HuH-7 (cell line): ENCODE measurements at places on chromosomes 11 and 22.

DNA sequence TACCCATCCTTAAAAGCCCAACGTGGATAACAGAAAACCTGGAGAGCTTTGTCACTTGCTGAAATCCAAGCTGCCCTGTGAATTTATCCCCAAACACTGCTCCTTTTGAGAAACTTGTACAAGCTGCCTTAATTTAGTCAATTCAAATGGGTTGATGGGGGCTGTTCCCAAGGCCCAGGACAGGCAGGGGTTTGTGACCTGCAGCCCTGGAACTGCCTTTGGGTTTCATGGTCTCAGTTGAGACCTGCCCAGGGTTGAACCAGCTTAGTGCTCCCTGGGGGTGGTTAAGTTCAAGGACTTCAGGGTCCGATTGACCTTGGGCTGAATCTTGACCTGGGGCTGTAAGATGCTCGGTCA, 112.1 kb upstream of the OR4B1 start:
- DNase-seq = no peak

- no peak for DNase-seq
Measured at GRCh38 chr11:70580036-70580805, 181.9 kb downstream of the CTTN start.

GRCh38 chr11:94664346-94664745, 97.2 kb downstream of the PIWIL4 start:
- no peak for DNase-seq

GRCh38 chr11:119491753-119492510, 69.0 kb upstream of the THY1 start:
- DNase-seq = no peak

DNA sequence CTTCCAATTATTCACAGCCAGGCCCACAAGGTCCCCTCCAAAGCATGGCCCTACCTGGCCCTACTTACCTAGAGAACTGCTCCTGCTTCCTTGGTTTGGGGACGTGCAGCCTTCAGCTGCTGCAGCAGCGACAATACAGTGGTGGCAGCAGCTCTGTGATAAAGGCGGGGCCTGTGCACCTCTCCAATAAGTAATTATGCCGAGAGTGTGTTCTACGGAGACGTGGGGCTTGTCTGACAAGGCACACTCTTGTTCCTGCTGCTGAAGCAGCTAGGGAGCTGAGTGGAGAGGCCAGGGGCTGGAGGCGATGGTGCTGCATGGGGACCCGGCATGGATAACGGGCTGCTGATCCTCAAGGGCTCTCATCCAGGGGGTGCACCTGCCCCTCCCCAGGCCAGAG, 98.0 kb upstream of the THY1 start:
- DNase-seq = no peak

GRCh38 chr11:17775507-17776211, 41.1 kb downstream of the KCNC1 start:
- no peak for DNase-seq

- no peak for DNase-seq
Measured at GRCh38 chr11:86547727-86548126, 124.7 kb downstream of the ME3 start.

GRCh38 chr11:27388869-27389268, 25.9 kb upstream of the CCDC34 start:
- no peak for DNase-seq

DNA sequence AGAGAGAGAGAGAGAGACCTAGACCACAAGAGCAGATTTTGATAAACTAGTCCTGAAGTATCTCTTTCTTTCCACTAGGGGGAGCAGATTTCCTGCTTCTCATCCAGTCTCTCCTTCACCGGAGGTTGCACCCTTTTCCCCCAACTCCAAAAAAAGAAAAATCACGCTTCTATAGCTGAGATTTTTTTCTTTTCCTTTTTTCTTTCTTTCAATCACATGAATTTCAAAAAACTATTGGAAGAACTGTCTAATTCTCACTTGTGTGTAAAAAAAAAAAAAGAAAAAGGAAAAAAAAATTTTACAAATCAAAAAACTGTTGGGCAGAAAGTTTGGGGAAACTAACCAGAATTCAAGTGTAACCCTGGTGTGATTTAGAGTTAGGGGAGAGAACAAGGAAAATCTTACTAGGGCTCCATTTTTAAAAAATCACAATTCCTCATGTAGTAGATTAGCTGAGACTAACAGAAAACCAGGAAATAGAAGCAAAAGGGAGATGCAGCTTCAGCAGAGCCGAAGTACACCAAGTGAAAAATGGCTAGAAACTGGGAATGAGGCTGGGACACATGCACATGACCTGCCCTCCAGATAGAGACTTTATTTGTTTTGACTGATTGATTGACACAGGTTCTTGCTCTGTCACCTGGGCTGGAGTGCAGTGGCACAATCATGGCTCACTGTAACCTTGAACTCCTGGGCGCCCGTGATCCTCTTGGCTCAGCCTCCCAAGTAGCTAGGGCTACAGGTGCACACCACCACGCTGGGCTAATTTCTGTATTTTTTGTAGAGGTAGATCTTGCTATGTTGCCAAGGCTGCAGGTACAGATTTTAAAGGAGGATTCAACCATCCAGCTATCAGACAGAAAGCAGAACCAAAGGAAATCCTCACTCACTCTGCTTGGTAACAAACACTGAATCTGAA, 27.1 kb downstream of the SDHD start:
- peak; percentile 48 for DNase-seq

- peak; percentile 15 for DNase-seq
Measured at GRCh38 chr11:22920939-22921565, 60.8 kb upstream of the CCDC179 start.

- no peak for DNase-seq
Measured at GRCh38 chr22:49448526-49448925, 379.1 kb downstream of the BRD1 start.

GRCh38 chr11:84865257-84865656, 761.9 kb downstream of the DLG2 start:
- no peak for DNase-seq

DNA sequence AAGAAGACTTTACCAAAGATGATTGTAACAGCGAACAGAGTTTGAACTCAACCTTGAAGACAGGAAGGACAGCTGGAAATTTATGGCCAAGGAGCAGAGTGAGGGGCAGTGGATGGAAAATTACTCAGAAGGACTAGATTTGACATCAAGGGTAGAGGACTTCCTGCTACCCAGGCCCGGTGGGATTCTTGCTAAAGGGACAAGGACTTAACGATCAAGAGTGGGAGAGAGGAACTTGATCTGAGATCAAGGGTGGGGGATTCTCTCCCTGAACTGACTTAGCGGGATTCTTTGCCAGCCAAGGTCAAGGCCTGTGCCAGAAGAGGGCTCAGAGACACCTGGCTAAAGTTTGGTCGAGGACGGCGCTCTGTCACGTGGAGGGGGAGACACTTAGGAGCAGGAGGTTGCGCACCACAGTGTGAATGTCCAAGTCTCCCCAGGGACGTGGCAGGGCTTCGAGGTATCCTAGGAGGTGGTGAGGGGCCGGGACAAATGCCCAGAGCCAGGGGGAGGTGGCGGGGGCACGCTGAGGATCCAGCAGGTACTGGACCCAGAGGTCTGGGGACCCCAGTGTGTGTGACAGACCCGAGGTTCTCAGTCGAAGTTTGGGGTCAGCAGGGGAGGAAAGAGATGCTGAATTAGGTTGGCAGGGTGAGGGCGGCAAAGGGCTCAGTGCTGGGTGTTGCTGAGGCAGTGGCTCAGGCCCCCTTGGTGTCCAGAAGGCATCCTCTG, 46.1 kb upstream of the SHISAL1 start:
- DNase-seq = no peak

DNA sequence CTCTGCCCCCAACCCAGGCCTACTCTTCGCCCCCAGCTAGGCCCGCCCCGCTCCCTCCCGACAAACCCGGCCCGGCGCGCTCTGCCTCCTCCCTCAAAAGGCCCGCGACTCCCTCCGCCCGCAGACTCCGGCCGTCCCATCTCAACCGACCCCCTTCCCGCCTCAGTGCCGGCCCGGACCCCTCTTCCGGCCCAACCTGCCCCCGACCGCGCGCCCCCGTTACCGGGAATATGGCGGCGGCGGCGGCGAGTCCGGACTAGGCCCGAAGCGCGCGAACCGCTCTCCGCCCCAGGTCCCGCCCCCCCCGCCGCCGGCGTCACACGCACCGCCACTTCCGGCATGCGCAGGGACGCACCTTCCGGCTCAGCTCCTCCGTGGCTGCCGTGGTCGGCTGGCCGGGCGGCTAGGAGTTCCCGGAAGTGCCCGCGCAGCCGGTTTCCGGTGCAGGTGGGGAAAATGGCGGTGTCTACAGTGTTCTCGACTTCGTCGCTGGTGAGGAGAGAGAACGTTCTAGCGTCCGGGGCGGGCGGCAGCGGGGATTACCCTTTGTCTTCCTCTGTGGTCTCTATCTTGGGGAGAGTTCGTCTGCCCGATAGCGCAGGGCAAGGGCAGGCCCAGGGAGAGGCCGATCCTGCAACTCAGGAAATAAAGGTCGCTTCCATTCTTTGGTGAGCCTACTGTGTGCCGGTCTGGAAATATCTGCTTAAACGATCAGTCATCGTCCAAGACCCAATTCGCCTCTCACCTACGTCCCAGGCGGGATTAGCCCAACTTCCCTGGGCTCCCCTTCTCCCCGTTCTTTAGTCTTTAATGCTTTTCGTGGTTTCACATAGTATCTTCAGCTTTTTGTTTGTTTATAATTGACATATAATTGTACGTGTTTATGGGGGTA, at the start of the genes CPSF7 and SDHAF2:
Gene CPSF7, minus strand, starts transcription at position 285 of the 892 bp plus-strand sequence. CDS start 740 bp downstream, outside the sequence.
Gene SDHAF2, plus strand, starts transcription at position 434 of the 892 bp plus-strand sequence. Its CDS starts 23 bp downstream, at position 457.
- peak; percentile 98 for DNase-seq

DNA sequence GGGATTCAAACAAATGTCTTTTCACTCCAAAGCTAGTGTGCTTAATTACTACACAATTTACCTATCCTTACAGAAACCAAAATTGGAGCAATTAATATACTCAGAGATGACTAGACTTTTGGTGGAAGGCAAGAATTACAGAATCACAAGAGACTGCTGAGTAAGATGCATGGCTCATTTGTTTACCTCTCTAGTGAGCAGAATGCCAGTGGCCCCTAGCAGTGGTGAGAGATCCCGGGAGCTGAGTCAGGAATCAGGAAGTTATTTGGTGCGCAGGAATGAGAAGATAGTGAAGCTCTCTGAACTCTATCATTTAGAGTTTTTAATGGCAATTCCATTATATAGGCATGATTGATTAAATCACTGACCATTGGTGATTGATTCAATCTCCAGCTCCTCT, 188.9 kb upstream of the SESN3 start:
- DNase-seq = no peak

GRCh38 chr11:73577496-73577917, 20.4 kb downstream of the FAM168A start:
- DNase-seq = no peak

DNA sequence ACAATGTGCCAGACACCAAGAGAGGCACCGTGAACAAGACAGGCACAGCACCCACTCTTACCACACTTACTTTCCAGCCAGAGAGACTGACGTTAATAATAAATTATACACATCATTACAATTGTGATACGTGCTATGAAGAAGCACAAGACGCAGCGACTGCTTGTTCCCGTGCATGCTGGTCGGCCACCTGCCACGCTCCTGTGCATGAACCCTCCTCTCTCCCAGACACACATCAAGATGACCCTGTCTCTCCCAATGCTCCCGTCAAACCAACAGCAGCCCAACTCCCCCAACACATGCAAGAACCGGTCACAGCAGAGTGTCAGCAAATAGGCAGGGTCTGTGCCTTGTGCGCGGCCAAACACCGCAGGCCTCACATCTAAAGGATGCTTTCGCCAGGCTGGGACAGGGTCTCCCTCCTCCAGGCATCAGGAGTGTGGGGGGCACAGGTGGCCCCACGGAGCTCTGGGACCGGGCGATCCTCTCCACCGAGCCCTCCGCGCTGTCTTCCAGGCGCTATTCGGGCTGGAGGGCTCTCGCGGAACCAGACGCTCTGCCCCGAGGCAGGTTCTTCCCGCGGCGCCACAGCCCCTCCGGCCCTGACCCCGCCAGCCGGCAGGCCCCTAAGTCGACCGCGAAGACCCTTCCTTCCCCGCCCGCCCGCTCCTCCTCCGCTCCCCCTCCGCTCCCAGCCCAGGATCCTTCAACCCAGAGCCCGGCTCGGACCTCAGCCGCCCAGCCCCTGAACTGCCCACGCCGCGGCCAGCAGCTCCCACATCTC, 533 bp downstream of the SERGEF start:
- peak; percentile 10 for DNase-seq

DNA sequence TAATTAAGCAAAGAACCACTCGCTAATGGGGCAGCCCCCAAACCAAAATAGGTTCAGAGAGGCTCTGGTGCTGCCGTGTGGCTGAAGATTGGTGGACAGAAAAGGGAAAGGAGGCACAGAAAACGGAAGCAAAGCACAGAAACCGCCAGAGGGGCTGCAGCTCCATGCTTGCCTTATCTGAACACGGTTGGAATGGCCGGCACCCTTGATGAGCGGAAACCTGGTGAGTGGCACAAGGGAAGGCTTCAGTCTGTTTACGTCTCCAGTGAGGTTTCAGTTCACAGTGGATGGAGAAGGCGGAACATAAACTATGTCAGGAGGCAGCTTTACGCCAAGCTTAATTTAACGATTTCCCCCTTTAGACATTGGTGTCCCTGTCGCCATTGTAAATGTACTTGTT, 5.2 kb upstream of the PRR33 start:
- no peak for DNase-seq

DNA sequence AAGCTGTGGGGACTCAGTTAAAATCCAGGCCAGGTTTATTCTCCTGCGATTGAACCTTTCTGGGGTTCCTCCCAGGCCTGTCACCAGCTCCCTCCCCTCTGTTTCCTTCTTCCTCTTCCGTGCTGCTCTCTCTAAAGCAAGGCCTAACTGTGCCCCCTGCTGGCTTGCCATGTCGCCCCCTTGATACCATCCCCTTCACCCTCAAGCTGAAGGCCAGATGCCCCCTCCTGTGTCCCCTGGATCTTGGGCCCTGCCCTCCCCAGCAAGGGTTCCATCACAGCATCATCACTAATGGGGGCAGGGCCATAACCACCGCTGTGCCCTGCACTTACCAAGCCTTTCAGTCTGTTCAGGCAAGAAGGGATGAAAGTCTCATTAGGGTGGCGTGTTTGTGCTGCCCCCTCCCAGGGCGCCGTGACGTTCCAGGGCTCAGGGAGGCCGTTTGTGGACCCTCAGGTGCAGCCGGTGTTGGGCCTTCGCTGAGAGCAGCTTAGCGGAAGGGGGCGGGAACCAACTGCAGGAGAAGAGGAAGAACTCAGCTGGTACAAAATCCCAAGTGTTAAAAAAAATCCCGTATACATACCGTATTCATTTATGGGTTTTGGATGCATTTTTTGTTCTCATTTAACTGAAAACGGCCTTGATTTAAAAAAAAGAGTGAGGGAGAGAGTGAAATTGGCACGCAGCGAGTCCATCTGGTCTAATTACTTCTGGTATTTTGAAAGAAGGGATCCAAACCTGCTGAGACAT, 69.9 kb downstream of the MPPED1 start:
- DNase-seq = peak; percentile 46

DNA sequence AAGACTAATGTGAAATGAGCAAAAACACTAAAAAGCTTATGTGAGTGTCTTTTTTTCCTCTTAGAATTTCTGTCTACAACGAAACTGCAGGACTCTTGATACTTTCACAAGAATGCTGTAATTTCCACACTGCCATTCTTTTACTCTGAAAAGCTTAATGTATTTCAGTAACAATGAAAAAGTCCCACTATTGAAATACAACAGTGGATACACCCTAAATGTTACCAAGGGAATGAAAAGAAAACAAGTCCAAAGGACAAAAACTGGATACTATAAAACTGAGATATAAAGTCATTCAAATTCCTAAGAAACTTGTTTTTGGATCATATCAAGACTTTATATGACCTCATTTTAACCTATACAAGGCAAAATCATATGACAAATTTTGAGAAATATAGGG, 77.4 kb downstream of the SOX6 start:
- DNase-seq = no peak
